ENCODE measurements at places on chromosomes 4 and X.

DNA sequence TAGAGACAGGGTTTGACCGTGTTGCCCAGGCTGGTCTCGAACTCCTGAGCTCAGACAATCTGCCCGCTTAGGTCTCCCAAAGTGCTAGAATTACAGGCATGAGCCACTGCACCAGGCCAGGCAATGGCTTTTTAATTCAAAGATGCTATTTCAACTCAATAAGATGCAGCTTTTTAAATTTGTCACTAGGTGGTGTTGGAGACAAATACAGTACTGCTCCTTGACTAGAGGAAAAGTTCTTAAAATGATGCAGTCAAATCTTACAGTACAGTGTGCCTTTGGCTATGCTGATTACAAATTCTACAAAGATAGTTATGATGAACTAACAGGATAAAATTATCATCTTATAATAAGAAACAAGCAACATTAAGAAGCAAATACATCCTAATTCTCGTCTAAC lies 441.1 kb downstream of the KCNIP4 start:
- DNase-seq, result no peak

- no peak for DNase-seq
Measured at GRCh38 chr4:95833711-95834194, 6.1 kb upstream of the PDHA2 start.

GRCh38 chr4:101201421-101201820 lies 145.9 kb downstream of the PPP3CA start:
- DNase-seq, result no peak

GRCh38 chrX:133185938-133186337 lies 32.2 kb downstream of the TFDP3 start:
- DNase-seq, result no peak

DNA sequence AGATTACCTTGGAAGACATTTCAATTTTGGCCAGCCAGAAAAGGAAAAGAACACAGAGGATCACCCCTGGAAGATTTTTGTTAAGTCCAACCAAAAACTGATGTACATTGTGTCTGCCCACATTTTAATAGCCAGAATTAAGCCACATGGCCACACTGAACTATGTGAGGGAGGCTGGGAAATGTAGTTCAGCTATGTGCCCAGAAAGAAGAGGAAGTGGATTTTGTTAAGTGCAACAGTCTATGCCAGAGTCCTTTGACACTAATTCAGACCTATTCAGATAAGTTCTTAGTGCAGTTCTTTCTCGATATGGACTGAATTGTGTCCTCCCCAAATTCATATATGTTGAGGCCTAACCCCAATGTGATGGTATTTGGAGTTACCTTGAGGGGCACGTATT lies 18.4 kb downstream of the PRPS1 start:
- no peak for DNase-seq

DNA sequence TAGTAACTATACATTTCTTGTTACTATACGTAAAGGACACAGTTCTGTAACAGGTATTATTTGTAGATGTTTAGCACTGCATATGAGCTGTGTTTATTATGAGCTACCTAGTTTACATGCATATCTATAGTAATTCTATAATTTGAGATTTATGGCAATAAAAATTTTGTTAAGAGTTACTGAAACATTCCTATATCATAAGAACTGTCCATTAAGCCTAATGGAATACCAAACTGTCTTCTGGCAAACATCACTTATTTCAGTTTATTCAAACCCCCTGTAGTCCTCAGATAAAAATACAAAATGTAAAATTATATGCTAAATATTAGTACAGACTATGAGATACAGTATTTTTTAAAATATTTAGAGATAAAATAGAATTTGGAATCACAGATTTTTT lies 205.2 kb downstream of the ADGRL3 start:
- no peak for DNase-seq

GRCh38 chr4:39326468-39326977 lies 39.6 kb downstream of the RFC1 start:
- no peak for DNase-seq

GRCh38 chrX:49850028-49850427 lies 20.9 kb downstream of the PAGE4 start:
- DNase-seq, result no peak

DNA sequence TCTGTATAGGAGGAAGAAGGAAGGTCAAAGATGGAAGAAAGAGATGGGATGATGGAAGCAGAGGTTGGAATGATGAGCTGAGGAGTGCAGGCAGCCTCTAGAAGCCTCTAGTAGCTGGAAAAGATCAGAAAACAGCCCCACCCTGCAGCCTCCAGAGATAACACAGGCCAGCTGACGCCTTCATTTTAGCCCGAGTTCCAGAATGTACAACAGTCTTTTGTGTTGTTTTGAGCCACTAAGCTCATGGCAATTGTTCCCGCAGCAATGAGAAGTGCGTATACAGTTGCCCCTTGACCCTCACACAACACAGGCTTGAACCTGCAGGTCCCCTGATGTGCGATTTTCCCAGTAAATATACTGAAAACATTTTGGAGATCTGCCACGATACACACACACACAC lies 72.0 kb downstream of the WFS1 start:
- DNase-seq, result no peak

DNA sequence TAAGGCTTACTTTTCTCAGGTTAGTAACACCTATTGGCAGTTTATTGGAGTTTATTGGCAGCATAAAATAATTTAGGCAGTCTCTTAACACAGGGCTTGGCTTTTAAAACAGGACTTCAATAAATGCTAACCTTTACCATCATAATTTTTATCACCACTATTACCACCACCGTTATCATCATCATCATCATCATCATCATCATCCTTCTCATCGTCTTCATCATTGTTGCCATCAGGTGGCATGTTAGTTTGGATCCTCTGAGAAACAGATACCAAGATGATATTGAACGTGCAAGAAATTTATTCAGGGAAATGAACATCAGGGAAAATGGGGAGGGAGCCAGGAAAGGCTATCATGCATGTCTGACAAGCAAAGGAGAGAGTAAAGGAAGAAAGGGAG lies 16.2 kb downstream of the GBA3 start:
- no peak for DNase-seq

- no peak for DNase-seq
Measured at GRCh38 chrX:13816643-13817627, at the start of gene GPM6B. TSS of gene GPM6B (minus strand) at chrX:13817093. CDS start at chrX:13816904, 189 bp downstream.

GRCh38 chrX:40058719-40059118 lies 39.0 kb downstream of the BCOR start:
- no peak for DNase-seq
